ENCODE measurements at places on chromosomes 2 and 18.

DNA sequence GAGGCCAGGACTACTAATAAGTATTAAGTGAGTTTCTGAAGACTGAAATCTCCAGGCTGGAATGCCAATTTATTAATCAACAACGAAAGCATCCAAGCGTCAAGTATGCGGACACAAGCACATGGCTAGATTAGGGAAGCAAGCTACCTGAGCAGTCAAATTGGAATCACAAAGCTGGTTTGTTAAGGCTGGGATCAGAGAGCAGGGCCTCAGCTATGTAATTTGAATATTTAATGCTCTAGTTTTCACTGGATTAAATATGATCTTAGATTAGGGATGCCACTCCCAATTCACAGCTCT is 5.7 kb downstream of the CCL20 start:
- DNase-seq, result no peak

GRCh38 chr2:54984476-54984875 is 65.8 kb downstream of the RTN4 start:
- DNase-seq, result no peak

GRCh38 chr2:16629044-16629443 is 36.6 kb downstream of the CYRIA start:
- DNase-seq, result no peak

- no peak for DNase-seq
Measured at GRCh38 chr18:9740071-9740470, 32.0 kb downstream of the RAB31 start.

GRCh38 chr18:70074116-70074515 is 126.4 kb upstream of the CD226 start:
- DNase-seq, result no peak

GRCh38 chr2:178193496-178193822 is 853 bp upstream of the OSBPL6 start:
- no peak for DNase-seq

DNA sequence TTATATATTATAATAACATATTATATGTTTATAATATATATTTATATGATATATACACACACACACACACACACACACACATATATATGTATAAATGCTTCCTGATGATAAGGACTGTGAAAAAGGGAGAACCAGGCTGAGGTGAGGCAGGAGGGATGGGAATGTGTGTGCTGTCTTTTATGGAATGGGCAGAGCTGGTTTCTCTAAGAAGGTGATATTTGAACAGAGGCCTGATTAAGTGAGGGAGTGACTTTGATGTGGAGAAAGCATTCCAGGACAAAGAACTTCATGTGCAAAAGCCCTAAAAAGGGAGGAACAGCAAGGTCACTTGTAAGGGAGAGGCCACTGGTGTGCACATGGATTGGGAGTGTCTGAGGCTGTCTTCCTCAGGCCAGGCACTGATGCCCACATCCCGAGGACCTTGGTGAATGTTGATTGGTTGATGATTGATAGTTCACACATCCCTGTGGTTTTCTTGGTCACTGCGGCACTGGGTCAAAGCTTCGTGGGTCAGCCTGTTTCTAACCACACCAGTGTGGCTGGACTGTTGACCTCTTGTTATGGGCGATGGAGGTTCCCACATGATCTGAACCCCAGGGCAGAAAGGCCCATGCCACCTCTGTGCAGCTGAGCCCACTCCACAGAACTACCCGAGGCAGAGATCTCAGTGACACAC is 196.9 kb downstream of the MYCN start:
- no peak for DNase-seq

Data from activated CD4-positive, alpha-beta T cell treated with anti-CD3 and anti-CD28 coated beads, Interleukin-2, amount 50 U/mL, for 24 hours (primary cell).